Heart left ventricle (tissue), 16 donors: ENCODE measurements at places on chromosomes 2 and 18. TPM values are rescaled to one million over a fixed set of nuclear protein-coding genes. Genes with fewer than 3 reads are reported as not detected.

Gene TCF7L1
- total RNA-seq: 2.4 TPM

Gene CNOT9
- 28.6 TPM for total RNA-seq

DNA sequence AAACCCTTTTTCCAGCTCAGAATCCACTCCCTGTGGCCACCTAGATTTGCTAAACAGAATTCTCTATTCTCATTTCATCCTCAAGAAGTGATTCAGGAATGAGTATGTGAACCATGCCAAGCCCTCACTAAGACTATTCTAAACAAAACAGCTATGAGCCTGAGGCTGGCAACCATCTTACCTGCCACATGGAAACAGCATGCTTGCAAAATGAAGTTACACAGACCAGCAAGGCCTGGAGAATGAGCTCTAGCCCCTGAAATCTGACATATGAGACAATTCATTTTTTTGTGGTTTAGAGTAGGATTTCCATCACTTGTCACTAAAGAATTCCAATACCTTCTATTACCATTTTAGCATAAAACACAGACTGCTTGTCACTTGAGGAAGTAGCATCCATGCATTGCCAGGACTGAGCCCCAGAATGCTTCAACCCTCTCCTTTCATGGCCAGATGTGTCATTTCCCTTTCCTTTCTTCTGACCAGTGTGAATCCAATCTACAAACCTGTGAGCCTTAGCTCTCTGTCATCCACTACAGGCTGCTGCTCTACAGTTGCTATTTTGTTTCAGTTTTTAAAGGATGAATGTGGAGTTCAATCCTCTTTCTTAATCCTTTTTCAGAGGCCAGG is 744.3 kb upstream of the ACVR2A start:
- no peak for DNase-seq

GRCh38 chr2:206955253-206955652 is 15.9 kb downstream of the CPO start:
- no peak for DNase-seq

- DNase-seq: no peak
These were observed 77.5 kb upstream of the DAPL1 start for GRCh38 chr2:158717366-158718195.

Gene OR6B2
- not detected for total RNA-seq

Gene OTOS
- not detected for total RNA-seq

Gene ASAP2
- total RNA-seq: 11.3 TPM

- no peak for DNase-seq
These were observed at the start of gene NEU4 for GRCh38 chr2:241808721-241809382. Gene NEU4, plus strand, starts transcription at chr2:241809193. Its CDS starts 5,292 bp downstream, at chr2:241814485.

DNA sequence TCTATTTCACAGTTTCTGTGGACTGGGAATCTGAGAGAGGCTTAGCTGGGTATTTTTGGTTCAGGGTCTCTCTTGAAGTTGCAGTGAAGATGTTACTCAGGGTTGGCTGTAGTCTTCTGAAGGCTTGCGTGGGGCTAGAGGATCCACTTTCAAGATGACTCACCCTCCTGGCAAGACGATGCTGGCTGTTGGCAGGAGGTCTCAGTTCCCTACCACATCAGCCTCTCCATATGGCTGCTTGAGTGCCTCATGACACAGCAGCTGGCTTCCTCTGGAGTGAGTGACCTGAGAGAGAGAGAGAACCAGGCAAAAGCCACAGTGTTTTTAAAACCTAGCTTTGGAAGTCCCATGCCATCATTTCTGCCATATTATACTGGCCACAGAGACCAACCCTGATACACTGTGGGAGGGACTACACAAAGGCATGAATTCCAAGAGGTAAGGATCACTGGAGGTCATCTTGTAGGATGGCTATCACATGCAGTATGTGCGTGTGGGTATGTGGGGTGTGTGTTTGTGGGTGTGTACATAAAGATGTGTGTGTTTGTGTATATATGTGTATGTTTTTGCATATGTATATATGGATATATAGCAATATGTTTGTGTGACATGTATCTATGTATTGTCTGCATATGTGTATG is 25.1 kb downstream of the DNPEP start:
- DNase-seq: peak; percentile 78

DNA sequence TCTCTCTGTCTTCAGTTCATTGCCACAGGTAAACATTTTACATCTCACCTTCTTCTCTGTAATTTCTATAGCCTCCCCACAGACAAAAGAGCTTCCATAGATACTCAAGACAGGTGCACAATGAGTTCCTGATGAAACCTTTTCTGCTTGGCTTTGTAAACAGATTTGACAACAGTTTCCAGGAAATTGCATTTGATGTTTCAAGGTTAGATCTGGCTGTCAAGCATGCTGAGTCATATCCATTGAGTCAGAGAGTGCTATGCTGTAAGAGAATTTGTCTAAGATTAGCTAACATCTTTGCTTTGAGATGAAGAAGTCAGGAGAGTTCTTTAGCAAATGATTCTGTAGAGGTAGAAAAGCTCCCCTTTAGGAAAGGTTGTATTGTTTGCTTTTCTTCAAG is 40.6 kb upstream of the MAP2 start:
- no peak for DNase-seq

GRCh38 chr18:8841781-8842485 is 136.6 kb downstream of the MTCL1 start:
- no peak for DNase-seq

DNA sequence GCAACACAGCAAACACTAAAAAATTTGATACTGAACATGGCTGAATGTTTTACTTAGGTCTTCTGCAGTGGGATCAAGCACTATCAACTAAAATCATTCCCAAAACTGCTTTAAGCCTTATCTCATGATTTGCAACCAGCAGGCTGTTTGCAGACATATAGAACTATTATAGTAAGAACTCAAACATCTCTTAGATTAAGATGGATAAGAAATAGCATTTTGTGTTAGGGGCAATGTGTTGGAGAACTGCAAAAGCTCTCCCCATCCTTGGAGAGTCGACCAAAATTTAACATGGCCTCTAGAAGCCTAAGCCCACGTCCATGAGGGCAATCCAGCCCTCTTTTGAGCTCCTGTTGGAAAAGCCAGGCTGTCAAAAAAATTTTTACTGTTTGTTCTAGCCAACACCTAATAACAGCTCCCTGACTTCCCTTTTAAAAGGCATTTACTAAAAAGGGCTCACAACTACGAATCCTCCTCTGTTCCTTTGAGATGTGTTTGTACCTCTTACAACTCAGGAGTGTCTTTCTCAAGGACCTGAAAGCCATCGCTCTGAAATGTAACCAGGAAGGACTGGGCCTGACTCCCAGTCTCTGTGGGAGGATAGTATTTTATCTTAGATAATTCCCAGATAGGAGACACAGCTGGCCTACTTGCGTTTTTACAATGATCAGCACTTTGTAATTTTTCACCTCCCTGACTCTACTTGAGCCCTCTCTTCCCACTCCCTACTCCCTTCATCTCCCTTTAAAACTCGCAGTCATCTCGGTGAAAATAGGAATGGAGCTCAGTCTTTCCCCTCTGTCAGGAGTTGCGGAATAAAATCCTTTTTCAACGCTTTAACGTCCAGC is 1.4 kb downstream of the KRCC1 start:
- DNase-seq: no peak

Gene OBSL1
- total RNA-seq: 181 TPM

Gene TRPM8
- total RNA-seq: 0.25 TPM

GRCh38 chr18:22975508-22975907 is 42.4 kb downstream of the RBBP8 start:
- DNase-seq: no peak

Gene HOXD13
- not detected for total RNA-seq

GRCh38 chr2:172128484-172128883 is 25.8 kb upstream of the DLX2 start:
- no peak for DNase-seq

Gene UBE2E3
- total RNA-seq: 50.7 TPM

DNA sequence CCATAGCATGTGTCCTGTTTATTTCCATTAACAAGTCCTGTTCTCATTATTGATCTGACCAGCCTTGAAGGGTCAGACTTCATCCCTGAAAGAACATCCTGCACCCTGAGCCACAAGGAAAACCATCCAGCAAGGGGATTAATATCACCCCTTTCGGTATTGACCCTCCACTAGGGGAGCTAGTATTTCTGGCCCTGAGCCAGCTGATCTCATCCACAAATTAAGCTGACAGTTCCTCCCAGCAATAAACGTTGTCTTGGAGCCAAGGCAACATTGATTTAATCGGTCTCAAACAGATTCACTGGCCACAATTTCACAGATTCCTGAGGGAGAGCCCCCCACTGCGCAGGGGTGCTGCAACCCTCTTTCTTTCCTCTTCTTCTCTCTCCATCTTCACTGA is 353.1 kb upstream of the FANCL start:
- no peak for DNase-seq

GRCh38 chr2:108944601-108945331 is 44.3 kb downstream of the EDAR start:
- no peak for DNase-seq
